CD4-positive, alpha-beta T cell treated with Interleukin-12 subunit alpha and Interleukin-12 subunit beta, for 1 hour (primary cell): ENCODE measurements at places on chromosomes 5 and 9.

GRCh38 chr5:94367900-94368299, 250.5 kb downstream of the KIAA0825 start:
- no peak for DNase-seq

DNA sequence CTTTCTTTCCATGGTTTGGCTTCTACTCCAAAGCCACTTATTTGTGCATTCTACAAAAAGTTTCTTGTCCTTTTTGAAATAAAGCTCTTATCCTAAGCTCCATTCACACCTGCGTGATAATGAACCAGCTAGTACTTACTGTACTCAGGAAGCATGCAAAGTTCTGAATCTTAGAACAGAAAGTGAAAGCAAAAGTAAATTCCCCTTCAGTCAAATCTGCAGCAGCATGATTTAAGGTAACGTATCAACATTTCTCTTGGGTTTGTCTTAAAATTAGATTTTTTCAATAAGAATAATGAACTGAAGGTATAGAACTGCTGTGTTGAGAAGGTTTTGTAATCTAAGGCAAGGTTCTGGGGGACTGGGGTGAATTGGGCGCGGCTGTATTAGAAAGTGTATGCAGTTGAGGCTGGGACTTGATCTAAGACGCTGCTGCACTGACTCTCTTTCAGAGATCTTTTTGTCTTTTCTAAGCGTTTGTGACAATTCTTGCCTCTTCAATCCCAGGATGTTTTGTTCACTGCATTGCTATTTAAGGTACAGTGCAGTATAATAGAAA, at the start of gene ERAP2:
TSS of gene ERAP2 (plus strand) at position 209 of the 559 bp plus-strand sequence. CDS start 3,186 bp downstream, outside the sequence.
- DNase-seq, result peak; percentile 58

GRCh38 chr5:114360816-114361723, 800 bp upstream of the KCNN2 start:
- no peak for DNase-seq

- DNase-seq, result no peak
Observed at GRCh38 chr5:149376711-149377447, 2.2 kb downstream of the IL17B start.

DNA sequence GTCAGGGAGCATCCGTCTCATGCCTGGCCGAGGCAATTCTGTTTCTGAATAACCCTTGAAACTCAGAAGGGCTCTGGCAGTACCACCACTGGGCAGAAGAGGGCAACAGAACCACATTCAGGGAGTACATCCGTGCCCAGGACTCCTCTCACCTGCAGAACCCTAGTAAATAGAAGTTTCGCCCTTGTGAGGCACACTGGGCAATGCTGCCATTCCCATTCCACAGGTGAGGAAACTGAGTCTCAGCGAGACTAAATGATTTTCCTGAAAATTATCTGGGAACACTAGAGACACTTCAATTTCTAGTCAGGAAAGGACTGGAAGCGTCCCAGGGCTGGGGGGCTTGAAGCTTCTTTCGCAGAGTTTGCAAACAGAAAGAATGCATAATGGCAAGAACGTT, 74.7 kb downstream of the FGF1 start:
- DNase-seq, result peak; percentile 60

DNA sequence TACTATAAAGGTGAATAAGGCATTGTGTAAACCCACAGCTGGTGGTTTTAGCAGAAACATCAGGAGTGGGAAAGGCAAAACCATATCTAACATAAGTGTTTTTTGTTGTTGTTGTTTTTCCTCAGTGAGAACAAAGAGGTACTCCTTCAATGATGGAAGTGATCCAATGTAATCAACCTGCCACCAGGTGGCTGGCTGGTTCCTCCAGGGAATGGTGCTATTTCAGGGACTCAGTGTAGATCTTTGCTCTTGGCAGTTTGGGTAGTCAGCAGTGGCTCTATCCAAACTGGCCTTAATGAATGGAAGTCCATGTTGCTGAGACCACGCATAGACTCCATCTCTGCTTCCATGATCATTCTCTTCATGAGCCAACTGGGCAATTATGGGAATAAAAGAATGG, 10.8 kb downstream of the DMRTA1 start:
- DNase-seq, result no peak

- no peak for DNase-seq
Observed at GRCh38 chr9:78015241-78015640, 16.4 kb downstream of the GNAQ start.

- no peak for DNase-seq
Observed at GRCh38 chr5:134119720-134120119, 5.2 kb downstream of the TCF7 start.

DNA sequence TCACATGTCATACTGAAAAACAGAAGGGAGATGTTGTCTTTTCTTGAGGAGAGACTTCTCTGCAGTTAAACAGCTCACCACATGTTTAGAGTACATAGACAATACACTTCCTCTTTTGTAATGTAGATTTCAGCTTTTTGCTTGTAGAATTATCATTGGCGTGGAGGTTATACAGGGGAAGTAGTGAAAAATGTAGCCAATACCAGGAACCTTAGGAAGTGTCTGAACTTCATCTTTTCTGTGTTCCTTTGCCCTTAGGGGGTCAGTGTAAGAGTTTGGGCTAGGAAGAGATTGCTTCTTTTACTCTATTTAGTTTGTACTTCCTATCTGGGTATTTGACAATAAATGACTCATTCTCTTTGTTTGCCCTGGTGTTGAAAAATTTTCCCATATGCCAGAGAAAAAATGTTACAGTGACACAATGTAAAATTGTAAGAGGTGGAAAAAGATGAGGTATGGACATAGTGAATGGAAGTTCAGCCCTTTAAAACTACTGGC, 21.0 kb upstream of the CDKN2B start:
- no peak for DNase-seq

DNA sequence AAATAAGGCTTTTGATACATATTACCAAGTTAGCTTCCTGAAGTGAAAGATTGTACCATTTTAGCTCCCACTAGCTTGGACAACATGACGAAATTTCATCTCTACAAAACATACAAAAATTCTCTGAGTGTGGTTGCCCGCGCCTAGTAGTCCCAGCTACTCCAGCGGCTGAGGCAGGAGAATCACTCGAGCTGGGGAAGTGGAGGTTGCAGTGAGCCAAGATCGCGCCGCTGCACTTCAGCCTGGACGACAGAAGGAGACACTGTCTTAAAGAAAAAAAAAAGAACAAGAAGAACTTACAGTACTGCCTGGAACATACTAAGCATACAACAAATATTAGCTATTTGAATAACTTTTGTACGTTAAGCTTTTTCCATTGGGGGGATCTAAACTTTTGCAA, 29.7 kb upstream of the NRG2 start:
- DNase-seq, result no peak

DNA sequence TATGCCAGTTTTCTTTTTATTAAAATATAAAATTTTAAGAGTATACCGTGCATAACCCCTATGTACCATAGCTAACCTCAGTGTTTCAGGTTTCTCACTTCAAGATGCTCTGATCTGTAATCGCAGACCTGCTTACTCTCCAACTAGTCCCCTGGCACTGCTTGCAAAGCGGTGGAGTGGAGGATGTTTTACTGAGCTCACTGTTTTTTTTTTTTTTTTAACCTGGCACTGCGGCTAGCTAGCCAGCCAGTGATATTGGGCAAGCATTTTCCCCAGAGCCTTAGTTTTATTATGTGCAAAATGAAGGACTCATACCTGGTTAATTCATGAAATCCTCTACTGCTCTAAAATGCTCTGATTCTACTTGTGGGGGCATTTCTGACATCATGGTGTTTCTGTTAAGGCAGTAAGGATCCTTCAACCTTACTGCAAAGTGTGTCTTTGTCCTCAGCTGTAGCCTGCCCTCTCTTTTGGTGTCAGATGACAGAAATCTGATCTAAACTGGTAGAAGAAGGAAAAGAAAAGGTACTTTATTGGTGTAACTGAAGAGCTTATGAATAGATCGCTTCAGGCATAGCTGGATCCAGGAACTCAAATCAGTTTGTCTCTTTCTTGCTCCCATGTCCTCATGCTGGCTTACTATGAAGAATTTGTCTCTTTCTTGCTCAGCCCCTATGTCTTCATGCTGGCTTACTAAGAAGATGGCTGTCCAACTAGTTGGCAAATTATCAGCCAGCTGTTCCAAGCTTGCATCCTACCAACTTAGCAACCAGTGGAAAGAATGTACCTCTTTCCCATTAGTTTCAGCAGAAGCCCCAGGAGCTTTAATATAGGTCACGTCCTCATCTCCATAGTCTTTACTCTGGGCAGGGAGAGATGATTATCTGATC, 59.8 kb downstream of the DOCK2 start:
- DNase-seq, result no peak
